CD4-positive, alpha-beta T cell treated with Interleukin-21 for 1 hour (primary cell): ENCODE measurements at places on chromosomes 4 and X.
A peak's percentile ranks its signal among the peaks of the same experiment; 100 is the strongest.

DNA sequence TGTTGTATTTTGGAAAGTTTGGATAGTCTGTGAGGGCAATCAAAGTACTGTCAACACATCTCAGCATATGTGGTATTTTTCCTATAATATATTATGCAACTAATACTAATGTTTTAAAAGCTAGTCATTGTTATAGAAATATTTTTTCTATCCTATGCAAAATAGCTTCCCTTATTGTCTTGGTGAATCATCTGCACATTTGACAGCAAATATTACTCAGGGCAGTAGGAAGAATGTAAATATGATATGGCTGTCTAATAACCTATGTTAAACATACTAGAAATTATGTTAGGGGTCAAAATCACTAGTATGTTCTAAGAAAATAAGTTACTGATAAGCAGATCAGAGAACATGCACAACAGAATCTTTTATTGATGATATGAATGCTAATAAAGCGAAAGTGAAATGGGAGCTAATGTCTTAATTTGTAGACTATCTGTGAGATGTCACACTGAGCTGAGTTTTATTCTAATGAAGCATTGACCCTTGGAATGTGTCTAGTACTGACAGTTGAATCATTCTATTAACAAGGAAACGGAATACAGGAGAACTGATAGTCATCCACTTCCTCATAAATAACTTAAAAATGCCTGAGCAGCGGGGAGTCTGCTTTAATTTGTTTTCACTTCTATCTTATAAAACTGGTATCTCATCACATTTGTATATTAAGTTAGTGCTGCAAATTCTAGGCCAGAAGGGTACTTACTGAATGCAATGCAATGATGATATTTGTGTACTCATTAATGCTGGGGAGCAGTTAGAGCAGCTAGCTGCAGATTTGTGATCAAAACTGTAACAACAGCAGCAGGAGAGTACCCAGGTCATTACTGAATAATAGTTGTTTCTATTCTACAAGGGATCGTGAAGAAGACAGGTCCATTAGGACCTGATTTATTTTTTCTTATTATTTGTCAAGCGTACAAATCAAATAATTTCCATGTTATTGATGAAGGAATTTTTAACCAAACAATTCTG is 440.3 kb upstream of the AADAT start:
- no peak for DNase-seq

- no peak for DNase-seq
Measured at GRCh38 chr4:97589481-97590196, 553.6 kb downstream of the STPG2 start.

DNA sequence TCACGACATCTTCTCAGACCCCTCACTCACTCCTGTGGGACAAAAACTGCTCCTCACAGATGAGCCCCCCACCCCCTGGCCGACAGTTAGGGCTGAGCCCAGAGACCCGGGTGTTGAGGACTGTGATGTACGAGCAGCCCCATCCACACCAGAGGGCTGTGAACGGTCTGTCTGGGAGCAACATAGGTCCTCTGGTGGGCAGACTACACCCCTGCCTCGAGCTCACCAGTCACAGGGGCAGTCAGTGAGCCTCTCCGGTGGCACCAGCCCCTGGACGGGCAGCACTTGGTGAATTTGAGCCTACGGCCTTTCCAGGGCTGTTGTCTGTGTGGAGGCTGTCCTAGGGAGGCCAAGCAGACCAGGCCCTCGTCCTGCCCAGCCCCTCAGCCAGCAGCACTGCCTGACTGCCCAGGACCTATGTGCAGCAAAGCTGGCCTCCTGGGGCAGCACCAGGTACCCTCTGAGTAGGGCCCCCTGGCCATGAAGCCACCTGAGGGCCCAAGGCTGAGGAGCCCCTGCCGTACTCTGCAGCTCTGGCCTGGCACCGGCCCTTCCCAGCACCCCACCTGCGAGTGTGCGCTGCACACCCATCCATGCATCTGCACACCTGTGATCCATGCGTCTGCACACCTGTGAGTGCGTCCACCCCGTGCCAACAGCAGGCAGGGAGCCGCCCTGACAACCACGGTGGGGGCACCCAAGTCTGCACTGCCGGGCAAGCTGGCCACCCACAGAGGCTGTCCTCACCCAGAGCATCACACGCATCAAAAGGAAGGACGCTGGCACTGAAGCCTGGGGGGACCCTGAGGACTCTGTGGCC is 111.6 kb upstream of the NKX1-1 start:
- no peak for DNase-seq

- no peak for DNase-seq
Measured at GRCh38 chr4:16066586-16067128, 17.2 kb downstream of the PROM1 start.

- DNase-seq: peak; percentile 2
Measured at GRCh38 chrX:77622672-77623071, 163.3 kb downstream of the ATRX start.

DNA sequence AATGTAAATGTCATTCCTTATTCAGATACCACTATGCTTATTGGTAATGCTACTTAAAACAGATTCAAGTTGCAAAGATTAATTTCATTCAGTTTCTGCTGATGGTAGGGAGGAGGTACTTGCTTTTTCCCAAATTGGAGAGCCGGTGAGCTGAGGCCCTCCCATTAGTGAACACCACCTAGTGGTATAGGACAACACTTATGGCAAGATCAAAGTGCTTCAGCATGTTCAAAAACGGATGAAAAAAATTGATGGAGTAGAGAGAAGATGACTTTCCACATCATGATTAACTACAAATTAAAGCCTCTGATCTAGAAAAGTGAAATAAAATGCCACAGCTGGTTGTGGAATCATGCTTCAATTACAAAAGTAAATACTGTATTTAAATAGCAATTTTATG is 112.9 kb downstream of the MBNL3 start:
- no peak for DNase-seq

DNA sequence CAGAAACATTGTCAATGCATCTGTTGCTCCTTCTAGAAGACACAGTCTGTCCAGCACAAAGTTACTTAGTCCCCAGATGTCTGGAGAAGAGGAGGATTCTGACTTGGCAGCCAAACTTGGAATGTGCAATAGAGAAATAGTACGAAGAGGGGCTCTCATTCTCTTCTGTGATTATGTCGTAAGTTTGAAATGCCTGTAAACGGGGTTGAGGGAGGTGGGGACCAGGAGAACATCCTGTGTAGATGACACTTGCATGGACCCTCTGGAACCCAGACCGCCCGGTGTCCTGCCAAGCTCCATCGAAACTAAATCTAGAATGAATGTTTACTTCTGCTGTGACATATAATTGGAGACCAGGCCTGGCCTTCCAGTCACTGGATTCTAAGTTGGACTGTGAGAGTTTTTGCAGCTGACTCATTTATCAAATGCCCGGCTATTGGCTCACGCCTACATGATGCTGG is 45.0 kb upstream of the MSANTD1 start:
- DNase-seq: no peak
